Testis (tissue), 5 donors: ENCODE measurements at places on chromosomes 4 and X. TPM values are rescaled to one million over a fixed set of nuclear protein-coding genes. Genes with fewer than 3 reads are reported as not detected.

- H3K4me3 ChIP-seq, result no peak overlapping the region
- no peaks in the 10 kb centered on the region for H3K4me1 ChIP-seq
- H3K36me3 ChIP-seq, result no peaks in the 10 kb centered on the region
- no peaks in the 10 kb centered on the region for H3K27me3 ChIP-seq
Measured at GRCh38 chrX:122914256-122914655, 269.8 kb upstream of the GRIA3 start.

- no peaks in the 10 kb centered on the region for H3K36me3 ChIP-seq
- H3K4me3 ChIP-seq, result no peak overlapping the region
- no peaks in the 10 kb centered on the region for H3K4me1 ChIP-seq
- no peaks in the 10 kb centered on the region for H3K27me3 ChIP-seq
Measured at GRCh38 chrX:113400193-113400704, 559.6 kb upstream of the AMOT start.

DNA sequence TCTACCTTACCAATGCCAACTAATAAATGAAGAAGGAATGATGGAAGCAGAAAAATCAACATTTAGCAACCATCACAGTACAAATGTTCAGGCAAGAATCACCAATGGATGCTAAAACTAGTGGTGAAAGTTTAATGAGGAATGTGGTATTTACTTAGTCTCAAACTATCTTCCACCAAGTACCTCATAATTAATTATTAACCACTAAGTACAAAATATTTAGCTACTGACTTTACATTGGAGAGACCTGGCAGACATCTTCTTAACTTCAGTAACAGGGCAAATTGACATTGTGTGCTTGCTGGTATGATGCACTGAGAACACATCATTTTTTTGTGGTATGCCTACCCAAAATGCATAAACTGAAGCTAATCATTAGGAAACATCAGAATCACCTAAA lies 82.4 kb downstream of the DLG3 start:
- H3K4me3 ChIP-seq, result no peak overlapping the region
- no peaks in the 10 kb centered on the region for H3K36me3 ChIP-seq
- no peak overlapping the region for H3K27ac ChIP-seq
- H3K27me3 ChIP-seq, result no peaks in the 10 kb centered on the region

GRCh38 chrX:15751155-15751819 lies 13.2 kb downstream of the CA5B start:
- no peak overlapping the region for H3K4me3 ChIP-seq
- H3K4me1 ChIP-seq, result peaks cover 4% of the 10 kb centered on the region
- no peaks in the 10 kb centered on the region for H3K36me3 ChIP-seq
- no peaks in the 10 kb centered on the region for H3K27me3 ChIP-seq
- DNase-seq, result no peak

GRCh38 chr4:39713691-39714090 lies 15.8 kb downstream of the UBE2K start:
- H3K27me3 ChIP-seq, result no peaks in the 10 kb centered on the region
- H3K4me3 ChIP-seq, result no peak overlapping the region
- no peaks in the 10 kb centered on the region for H3K36me3 ChIP-seq
- no peak for DNase-seq
- no peak overlapping the region for H3K27ac ChIP-seq

DNA sequence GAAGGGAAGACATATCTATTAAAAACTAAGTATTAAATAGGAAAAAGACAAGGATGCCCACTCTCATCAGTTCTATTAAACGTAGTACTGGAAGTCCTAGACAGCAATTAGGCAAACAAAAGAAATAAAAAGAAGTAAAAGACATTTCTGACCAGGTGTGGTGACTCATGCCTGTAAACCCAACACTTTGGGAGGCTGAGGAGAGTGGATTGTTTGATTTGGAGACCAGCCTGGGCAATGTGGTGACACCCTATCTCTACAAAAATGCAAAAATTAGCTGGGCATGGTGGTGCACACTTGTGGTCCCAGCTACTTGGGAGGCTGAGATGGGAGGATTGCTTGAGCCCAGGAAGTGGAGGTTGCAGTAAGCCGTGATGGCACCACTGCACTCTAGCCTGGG lies 1071.8 kb downstream of the FAT4 start:
- no peaks in the 10 kb centered on the region for H3K36me3 ChIP-seq
- no peak for DNase-seq
- H3K4me1 ChIP-seq, result no peaks in the 10 kb centered on the region
- no peaks in the 10 kb centered on the region for H3K27me3 ChIP-seq
- no peak overlapping the region for H3K27ac ChIP-seq

The FAM149A gene
- total RNA-seq, result 14.9 TPM

- DNase-seq, result no peak
- H3K4me1 ChIP-seq, result no peaks in the 10 kb centered on the region
- no peaks in the 10 kb centered on the region for H3K27me3 ChIP-seq
- H3K36me3 ChIP-seq, result no peaks in the 10 kb centered on the region
- no peak overlapping the region for H3K27ac ChIP-seq
- no peak overlapping the region for H3K4me3 ChIP-seq
Measured at GRCh38 chr4:68589790-68590189, 13.7 kb upstream of the UGT2B17 start.

- H3K27me3 ChIP-seq, result no peaks in the 10 kb centered on the region
- DNase-seq, result peak; percentile 28
- H3K4me1 ChIP-seq, result no peaks in the 10 kb centered on the region
- no peaks in the 10 kb centered on the region for H3K36me3 ChIP-seq
- H3K4me3 ChIP-seq, result no peak overlapping the region
Measured at GRCh38 chr4:14787894-14788293, 214.4 kb upstream of the CPEB2 start.

DNA sequence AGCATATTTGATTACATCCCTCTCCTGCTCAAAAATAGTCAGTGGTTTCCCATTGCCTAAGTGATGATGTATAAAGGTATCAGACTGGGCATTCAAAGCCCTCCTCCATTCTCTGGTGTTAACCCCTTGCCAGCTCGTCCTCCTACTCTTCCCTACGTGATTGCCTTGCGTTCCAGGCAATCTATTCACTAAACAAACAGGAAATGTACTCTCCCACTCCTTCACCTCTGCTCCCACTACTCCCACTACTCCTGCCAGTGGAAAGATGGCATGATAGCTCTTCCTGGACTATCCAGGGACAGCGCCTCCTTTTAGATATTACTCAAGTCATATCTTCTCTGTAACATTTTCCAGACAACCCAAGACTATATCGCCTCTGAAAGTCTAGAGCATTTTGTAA lies 5.8 kb downstream of the DGAT2L6 start:
- H3K4me3 ChIP-seq, result no peak overlapping the region
- DNase-seq, result no peak
- no peaks in the 10 kb centered on the region for H3K27me3 ChIP-seq
- H3K27ac ChIP-seq, result no peak overlapping the region
- H3K4me1 ChIP-seq, result no peaks in the 10 kb centered on the region

GRCh38 chr4:7411896-7412553 lies 22.7 kb downstream of the PSAPL1 start:
- H3K4me3 ChIP-seq, result no peak overlapping the region
- H3K27me3 ChIP-seq, result no peaks in the 10 kb centered on the region

- no peaks in the 10 kb centered on the region for H3K36me3 ChIP-seq
- H3K27ac ChIP-seq, result no peak overlapping the region
- H3K27me3 ChIP-seq, result no peaks in the 10 kb centered on the region
Measured at GRCh38 chrX:75303795-75304194, 29.9 kb downstream of the UPRT start.

The STX18 gene
- 53.5 TPM for total RNA-seq

The DUSP9 gene
- 6.2 TPM for total RNA-seq

DNA sequence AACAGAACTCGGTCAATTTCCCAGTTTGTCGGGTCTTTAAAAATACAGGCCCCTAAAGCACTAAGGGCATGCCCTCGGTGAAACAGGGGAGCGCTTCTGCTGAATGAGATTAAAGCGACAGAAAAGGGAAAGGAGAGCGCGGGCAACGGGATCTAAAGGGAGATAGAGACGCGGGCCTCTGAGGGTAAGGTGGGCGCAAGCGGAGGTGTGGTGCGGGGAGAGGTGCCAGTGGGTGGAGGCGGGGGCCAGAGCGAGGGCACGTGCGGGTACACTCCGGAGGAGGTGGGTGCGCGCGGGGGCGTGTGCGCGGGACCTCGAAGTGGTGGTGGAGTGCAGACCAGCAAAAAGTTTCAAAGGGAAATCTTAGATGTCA lies 787 bp upstream of the TET2 start:
- H3K4me3 ChIP-seq, result peak overlapping the region; percentile 69
- DNase-seq, result peak; percentile 40
- H3K4me1 ChIP-seq, result no peaks in the 10 kb centered on the region
- H3K27ac ChIP-seq, result peak overlapping the region; percentile 88
- no peaks in the 10 kb centered on the region for H3K36me3 ChIP-seq
- no peaks in the 10 kb centered on the region for H3K27me3 ChIP-seq

GRCh38 chr4:176671532-176671931 lies 121.2 kb downstream of the VEGFC start:
- no peak overlapping the region for H3K4me3 ChIP-seq
- DNase-seq, result no peak
- no peaks in the 10 kb centered on the region for H3K4me1 ChIP-seq
- no peak overlapping the region for H3K27ac ChIP-seq
- no peaks in the 10 kb centered on the region for H3K36me3 ChIP-seq

DNA sequence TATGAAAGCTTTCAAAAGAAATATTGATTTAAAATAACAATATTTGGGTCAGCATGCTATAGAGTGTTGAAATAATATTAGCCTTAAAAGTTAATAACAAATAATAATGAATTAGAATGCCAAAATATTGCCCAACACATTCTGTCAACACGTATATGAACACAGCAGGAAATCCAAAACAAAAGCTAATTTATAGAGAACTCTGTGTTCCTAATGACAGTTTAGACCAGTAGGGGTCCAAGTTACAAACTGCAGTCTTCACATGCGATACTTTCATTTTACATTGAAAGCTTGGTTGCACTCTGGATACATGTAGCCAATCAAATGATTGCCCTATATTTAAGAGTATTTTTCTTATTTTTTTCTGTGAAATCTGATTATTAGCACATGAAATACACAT lies 274.4 kb downstream of the DCTD start:
- no peak overlapping the region for H3K4me3 ChIP-seq
- H3K27me3 ChIP-seq, result no peaks in the 10 kb centered on the region
- no peaks in the 10 kb centered on the region for H3K36me3 ChIP-seq

The HSFX3 gene
- 8.7 TPM for total RNA-seq

The MID2 gene
- 11.3 TPM for total RNA-seq

GRCh38 chr4:64272432-64272831 lies 136.8 kb downstream of the TECRL start:
- peak overlapping the region; percentile 7 for H3K4me3 ChIP-seq
- H3K27me3 ChIP-seq, result no peaks in the 10 kb centered on the region
- no peaks in the 10 kb centered on the region for H3K4me1 ChIP-seq
- DNase-seq, result no peak
- H3K27ac ChIP-seq, result no peak overlapping the region
- no peaks in the 10 kb centered on the region for H3K36me3 ChIP-seq

The PRRG1 gene
- total RNA-seq, result 3.1 TPM

The NSG1 gene
- total RNA-seq, result 67.2 TPM

- H3K27ac ChIP-seq, result no peak overlapping the region
- H3K4me1 ChIP-seq, result no peaks in the 10 kb centered on the region
Measured at GRCh38 chrX:136620780-136621179, 27.2 kb upstream of the CD40LG start.

DNA sequence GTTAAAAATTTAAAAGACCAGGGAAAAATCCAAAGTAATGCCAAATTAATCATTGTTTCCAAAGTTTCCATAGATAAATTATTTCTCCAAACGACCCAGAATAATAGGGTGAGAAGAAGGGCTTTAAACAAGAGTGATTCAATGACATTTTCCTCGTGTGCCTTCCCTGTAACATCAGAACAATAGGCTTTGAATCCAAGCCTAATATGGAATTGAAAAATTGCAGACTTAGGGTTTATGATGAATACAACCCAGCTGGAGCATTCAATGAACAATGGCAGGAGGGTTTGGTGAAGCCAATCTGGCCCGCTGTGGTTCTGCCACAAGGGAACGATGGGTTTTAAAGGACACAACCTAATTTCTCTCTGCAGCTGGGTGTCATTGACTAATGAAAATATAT lies 94.2 kb downstream of the CBLL2 start:
- H3K27me3 ChIP-seq, result no peaks in the 10 kb centered on the region
- no peak overlapping the region for H3K27ac ChIP-seq
- H3K4me3 ChIP-seq, result no peak overlapping the region
- DNase-seq, result no peak

The LPAR4 gene
- total RNA-seq, result 0.99 TPM

DNA sequence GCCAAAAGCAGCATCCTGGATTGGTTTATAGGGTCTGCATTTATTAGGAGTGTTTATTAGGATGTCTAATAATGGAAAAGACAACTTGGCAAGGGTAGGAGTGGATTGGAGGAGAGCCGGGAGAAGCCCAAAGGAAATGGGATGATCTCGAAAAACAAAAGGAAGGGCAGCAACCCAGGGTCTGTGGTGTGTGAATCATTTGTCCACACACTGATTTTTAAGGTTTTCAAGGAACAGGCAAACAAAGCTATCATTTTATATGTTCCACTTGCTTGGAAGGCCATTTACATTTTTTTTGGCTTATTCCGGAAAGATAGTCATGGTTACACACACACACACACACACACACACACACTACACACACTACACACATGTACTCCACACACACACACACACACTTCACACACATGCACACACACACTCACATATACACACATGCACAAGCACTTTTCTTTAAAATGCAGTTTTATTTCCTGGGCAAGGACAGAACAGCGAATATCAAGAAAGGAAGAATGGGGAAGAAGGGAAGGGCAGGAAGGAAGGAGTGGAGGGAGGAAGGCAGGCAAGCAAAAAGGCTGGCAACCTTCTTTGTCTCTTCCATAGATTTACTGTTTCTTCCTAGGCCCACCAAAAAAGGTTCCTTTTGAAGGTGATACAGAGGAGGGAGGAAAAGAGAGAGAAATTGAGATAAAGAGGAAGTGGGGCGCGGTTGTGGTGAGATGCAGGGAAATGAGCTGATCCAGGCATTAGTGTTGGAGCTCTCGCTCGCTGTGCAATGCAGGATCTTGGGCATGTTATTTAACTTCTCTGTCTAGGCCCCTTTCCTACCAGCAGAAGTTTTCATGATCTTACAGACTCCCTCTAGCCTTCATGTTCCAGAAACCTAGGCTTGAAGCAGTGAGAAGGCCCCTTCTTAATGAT lies 88.6 kb upstream of the MAML3 start:
- no peak overlapping the region for H3K4me3 ChIP-seq
- H3K27me3 ChIP-seq, result no peaks in the 10 kb centered on the region
- peaks cover 15% of the 10 kb centered on the region for H3K4me1 ChIP-seq
- H3K36me3 ChIP-seq, result no peaks in the 10 kb centered on the region
- no peak overlapping the region for H3K27ac ChIP-seq
- DNase-seq, result no peak

DNA sequence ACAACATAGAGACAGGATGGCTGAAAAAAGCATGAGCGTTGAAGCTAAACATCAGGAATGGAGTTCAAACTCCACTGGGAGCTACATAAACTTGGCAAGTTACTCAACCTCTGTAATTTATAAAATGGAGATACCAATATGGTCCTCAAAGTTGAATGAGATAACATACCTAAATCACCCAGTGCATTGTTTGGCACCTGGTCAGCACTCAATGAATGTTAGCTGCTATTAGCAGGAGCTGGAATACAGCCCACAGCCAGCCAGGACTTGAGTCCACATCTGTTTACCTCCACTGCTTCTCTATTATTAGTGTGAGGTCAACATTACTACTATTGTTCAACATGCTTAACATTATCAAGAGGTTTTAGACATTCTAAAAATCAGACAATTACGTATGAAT lies 97.9 kb downstream of the NR3C2 start:
- H3K27ac ChIP-seq, result no peak overlapping the region
- no peak for DNase-seq

- H3K27ac ChIP-seq, result no peak overlapping the region
- H3K36me3 ChIP-seq, result no peaks in the 10 kb centered on the region
- no peaks in the 10 kb centered on the region for H3K4me1 ChIP-seq
- no peaks in the 10 kb centered on the region for H3K27me3 ChIP-seq
- H3K4me3 ChIP-seq, result no peak overlapping the region
Measured at GRCh38 chr4:38154252-38154651, 194.1 kb downstream of the PTTG2 start.

The ALB gene
- total RNA-seq, result 3.5 TPM
